ENCODE measurements at places on chromosomes 4 and X.
A peak's percentile ranks its signal among the peaks of the same experiment; 100 is the strongest.

- peak; percentile 8 for DNase-seq
Observed at GRCh38 chrX:82627568-82627967, 880.5 kb upstream of the POU3F4 start.

- no peak for DNase-seq
Observed at GRCh38 chrX:124501586-124501985, 155.2 kb downstream of the SH2D1A start.

DNA sequence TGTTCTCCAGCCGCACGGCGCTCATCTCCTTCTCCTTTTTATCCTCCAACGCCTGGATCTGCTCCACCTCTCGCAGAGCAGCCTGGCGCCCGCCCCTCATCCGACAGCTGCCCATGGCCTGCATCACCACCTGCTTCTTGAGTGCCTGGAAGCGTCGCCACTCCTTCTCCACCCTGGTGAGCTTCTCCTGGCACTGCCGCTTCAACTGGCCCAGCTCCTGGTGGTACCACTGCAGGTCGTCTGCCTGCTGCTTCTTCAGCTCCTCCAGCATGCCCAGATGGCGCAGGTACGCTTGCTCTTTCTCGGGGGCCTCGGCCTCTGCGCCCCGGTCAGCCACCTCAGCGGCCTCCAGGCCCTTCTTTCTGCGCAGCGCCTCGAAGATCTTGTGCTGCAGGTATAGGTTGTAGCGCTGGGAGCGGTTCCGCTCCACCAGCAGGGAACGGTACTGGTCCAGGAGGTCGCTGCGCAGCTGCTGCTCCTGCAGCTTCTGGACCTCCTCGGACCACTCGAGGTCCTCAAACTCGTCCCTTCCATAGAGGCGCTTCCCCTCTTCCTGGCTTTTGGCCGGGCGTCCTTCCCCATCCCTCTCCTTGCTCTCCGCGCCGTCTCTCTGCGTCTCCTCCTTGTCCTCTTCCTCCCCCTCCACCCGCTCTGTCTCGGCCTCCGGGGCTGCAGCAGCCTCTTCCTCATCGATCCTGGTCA lies 1.2 kb upstream of the TADA2B start:
- no peak for DNase-seq

- peak; percentile 72 for DNase-seq
Observed at GRCh38 chr4:129515356-129515755, 419.4 kb downstream of the C4orf33 start.

DNA sequence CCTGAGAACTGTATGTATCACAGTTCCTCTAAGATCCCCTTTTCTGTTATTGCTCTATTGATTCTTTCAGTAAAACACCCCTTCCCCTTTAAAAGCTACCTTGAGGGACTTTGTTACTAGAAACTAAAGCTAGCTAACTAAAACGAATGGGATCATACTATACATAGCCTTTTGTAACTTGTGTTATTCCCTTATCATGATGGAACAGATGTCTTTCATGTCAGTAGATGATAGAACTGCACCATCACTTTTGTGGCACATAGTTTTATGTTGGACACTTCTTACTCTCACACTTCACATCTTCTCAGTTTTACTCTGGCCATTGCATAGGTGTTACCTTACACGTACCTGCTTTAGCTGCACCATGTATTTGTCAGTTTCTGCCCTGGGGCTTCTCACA lies 46.6 kb upstream of the PGRMC2 start:
- no peak for DNase-seq

GRCh38 chrX:46666831-46667230 lies 92.1 kb downstream of the SLC9A7 start:
- no peak for DNase-seq
